Stimulated activated CD4-positive, alpha-beta T cell treated with anti-CD3 and anti-CD28 coated beads, TNF-alpha, amount 100 ng/mL, for 24 hours (primary cell): ENCODE measurements at places on chromosomes 5 and 9.

- no peak for DNase-seq
These were observed 12.8 kb downstream of the ENC1 start for GRCh38 chr5:74627646-74628279.

- DNase-seq: no peak
These were observed 51.1 kb downstream of the PSMB7 start for GRCh38 chr9:124364141-124364540.

GRCh38 chr5:147854894-147855773 is 23.4 kb upstream of the SCGB3A2 start:
- no peak for DNase-seq

GRCh38 chr9:96413302-96414221 is 4.6 kb downstream of the ZNF367 start:
- no peak for DNase-seq

GRCh38 chr5:120297616-120298015 is 166.5 kb upstream of the PRR16 start:
- no peak for DNase-seq

- no peak for DNase-seq
These were observed 37.3 kb upstream of the ADRA1B start for GRCh38 chr5:159878988-159879471.

DNA sequence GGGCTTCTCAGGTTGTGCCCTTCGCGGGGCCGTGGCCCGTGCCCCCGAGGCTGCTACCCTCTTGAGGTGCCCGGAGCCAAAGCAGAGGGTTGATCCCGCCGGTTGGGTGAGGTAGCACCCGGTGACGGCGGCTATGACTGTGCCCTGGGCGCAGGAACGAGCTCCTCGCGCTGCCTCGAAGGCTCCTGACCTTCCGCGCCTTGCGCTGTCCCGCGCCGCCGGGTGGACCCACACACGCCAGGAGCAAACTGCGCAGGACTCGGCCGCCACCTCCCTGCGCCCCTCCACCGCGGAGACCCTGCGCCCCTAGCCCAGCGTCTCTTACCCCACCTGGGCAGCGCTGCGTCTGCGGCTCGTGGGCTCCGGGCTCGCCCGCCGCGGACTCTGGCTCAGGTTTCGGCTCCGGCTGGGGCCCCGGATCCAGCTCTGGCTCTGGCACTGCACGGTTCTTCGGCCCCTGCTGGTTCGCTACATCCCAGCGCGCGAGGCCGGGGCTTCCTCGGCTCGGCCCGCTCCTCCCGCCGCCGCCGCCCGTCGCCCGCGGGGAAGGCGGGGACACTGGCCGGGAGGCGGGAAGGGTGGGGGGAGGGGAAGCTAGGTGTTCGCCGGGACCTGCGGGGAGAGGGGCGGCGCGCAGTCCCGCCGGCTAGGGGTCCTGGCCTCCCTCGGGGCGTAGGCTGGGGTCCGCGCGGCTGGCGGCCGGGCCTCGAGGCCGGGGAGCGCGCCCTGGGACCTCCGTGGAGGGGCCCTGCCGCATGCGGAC is 5.4 kb upstream of the PITX1 start:
- DNase-seq: no peak

- DNase-seq: no peak
These were observed 153.6 kb downstream of the DRD1 start for GRCh38 chr5:175290379-175290778.

DNA sequence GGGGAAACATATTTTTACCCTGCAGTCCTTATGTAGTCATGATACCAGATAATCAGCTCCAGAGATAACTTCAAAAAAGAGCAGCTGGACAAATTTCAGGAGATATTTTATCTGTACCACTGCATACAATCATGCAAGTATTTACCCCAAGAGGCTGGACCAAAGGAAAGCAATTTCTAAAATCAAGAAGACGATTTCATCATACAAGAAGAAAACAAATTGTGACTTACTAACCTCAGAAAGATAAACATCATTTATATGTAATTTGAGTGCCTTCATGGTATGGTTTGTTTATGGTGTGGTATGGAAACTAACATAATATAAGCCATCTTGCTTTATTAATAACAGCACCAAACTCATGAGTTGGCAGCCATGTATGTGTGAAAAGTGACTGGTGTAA is 603.6 kb downstream of the PSAT1 start:
- DNase-seq: no peak

DNA sequence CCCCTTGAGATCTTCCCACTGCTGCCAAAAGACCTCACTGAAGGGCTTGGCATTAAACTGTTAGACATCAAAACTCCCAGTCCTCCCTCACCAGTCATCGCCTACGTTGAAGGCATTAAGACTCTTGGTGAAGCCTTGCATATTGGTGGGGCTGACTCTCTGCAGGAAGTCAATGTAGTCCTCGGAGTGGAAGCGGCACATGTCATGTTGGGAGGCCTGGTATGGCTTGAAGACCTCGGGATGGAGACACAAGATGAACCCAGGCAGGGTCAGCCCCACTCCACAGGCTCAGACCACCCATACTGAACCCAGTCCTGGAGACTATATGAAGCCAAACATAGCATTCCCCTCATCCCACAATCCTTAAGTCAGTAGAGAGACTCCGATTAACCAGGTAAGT is 1.9 kb downstream of the HDAC3 start:
- no peak for DNase-seq

DNA sequence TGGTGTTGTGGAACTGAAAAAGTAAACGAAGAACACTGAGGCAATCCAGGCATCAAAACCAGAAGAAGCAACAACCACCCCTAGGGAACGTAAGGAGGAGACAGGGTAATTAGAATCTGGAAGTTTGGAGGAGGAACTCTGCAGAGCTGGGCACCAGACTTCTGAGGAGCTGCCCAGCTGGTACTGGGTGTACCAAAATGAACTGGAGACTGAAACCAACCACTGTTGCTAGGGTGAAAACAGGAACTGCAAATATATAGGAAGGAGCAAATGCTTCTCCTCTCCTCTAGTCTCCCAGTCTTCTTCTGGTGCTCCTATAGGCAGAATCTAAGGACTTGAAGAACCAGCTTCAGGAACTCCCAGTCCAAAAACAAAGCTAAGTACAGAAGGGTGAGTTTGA is 189.8 kb downstream of the ELAVL2 start:
- DNase-seq: no peak

GRCh38 chr9:93464876-93465275 is 11.5 kb upstream of the FAM120AOS start:
- no peak for DNase-seq

GRCh38 chr5:172830876-172831662 is 3.0 kb upstream of the ERGIC1 start:
- no peak for DNase-seq

DNA sequence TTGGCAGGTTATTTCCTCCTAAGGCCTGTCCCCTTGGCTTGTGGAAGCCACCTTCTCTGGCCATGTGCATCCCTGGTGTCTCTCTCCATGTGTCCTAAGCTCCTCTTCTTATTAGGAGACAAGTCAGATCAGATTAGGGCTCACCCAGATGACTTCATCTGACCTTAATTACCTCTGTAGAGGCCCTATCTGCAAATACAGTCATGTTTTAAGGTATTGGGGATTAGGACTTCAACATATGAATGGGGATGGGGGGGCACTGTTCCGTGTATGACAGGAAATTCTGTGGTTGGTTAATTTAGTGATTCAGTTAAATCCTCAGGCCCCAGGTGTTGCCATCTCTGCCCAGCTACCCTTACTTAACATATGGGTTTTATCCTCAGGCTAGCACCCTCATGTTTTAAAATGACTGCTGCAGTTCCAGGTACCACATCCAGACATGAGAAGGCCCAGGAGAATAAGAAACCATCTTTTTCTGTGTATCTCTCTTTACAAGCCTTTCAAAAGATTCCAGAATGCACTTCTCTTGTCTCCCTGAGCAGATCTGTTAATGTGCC is 51.9 kb upstream of the RAI14 start:
- DNase-seq: no peak

- DNase-seq: no peak
These were observed 149.0 kb downstream of the AOPEP start for GRCh38 chr9:94875300-94876020.

DNA sequence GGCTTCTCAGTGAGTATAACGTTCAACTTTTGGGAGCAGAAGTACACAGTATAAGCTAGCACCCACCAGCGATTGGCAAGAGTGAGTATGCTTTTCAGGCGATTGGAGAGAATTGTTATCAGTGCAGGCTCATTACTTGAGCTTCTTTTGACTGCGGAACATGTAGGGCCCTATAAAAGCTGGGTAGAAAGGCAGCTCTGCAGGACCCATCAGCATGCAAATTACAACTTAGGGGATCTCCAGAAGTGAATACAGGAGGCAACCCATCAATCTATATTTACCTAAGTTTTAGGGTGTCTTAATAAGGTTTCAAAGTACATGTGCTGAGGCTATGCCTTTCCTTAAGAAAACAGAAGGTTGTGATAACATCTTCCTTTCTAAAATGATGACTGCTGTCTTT is 225.0 kb downstream of the MLLT3 start:
- no peak for DNase-seq

DNA sequence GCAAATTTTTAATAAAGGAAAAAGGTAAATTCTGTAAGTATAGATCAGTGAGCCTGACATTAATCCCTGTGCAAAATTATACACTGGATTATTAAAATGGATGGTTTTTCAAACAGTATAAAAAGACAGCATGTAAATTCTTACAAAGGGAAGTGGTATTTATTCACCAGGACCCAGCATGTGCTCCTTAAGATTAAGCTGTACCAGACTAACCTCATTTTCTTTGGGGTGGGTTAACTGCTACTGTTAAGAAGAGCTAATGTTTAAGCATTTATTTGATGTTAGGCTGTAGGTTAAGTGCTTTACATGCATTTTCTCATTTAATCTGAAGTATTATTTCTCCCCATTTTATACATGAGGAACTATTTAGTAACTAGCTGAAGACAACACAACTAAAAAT is 60.3 kb upstream of the RFX3 start:
- no peak for DNase-seq

DNA sequence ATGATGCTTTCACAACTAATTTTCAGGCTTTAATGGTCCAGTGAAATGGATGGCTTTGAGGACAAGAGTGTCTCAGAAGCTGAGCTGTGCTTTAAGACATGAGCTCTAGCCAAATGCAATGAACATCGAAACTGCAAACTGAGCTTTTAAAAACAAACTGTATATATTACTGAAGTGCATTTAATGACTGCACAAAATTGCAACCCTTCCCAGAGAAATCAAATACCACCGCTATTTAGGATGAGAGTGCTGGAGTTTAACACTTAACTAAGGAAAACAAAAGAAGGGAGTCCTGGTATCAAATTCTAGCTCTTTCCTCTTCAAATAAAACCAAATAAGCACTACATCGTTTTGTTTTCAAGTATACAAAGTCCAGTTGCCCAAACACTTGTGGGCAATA is 163.9 kb downstream of the SLF1 start:
- DNase-seq: no peak

- no peak for DNase-seq
These were observed 128.7 kb downstream of the BRINP1 start for GRCh38 chr9:119240546-119240945.

- no peak for DNase-seq
These were observed 2.5 kb upstream of the TCF7 start for GRCh38 chr5:134111741-134112647.

DNA sequence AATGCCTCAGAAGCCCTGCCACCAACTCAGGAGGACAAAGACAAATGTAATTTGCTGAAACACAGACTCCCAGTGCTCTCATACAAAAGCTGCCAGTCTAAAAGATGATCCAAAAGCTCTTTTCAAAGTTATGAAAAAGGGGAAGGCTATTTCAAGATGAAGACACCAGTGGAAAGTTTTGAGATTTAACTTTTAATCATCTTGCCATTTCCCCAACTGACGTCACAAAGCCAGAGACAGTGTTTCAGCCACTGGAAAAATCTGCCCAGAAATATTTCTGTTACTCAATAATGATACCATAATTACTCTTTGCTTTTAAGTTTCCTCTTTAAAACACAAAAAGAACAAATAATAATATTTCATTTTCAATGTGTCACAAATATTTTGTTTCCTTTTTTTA is 20.9 kb downstream of the ENG start:
- DNase-seq: no peak

DNA sequence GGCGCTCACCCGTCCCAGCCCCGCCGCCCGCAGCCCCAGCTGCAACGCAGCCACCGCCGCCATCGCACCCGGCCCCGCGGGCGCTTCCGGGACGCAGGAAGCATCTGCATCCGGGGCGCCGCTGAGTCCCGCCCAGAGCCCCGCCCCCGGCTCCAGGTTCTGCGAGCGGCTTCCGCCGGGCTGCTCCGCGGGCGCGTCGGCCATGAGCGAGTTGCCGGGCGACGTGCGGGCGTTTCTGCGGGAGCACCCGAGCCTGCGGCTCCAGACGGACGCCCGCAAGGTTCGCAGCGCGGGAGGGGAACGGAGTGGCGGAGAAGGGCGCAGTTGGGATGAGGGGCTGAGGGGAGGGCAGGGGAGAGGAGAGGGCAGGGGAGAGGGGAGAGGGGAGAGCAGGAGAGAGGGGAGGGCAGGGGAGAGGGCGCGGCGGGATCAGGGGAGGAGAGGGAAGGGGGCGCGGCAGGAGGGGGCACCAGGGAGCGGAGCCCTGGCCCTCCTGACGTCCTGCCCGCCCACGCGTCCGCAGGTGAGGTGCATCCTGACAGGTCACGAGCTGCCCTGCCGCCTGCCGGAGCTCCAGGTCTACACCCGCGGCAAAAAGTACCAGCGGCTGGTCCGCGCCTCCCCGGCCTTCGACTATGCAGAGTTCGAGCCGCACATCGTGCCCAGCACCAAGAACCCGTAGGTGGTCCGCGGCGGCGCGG is at the start of the genes SURF1 and SURF2:
TSS of gene SURF1 (minus strand) at position 97 of the 701 bp plus-strand sequence. CDS start at position 63, 34 bp downstream.
TSS of gene SURF2 (plus strand) at position 160 of the 701 bp plus-strand sequence. CDS start at position 203, 43 bp downstream.
- peak; percentile 85 for DNase-seq

GRCh38 chr5:60207040-60207439 is 313.5 kb upstream of the PDE4D start:
- no peak for DNase-seq

- no peak for DNase-seq
These were observed 17.4 kb downstream of the CDH9 start for GRCh38 chr5:27020973-27021372.

- no peak for DNase-seq
These were observed 3.6 kb downstream of the ALDH1A1 start for GRCh38 chr9:72949244-72949582.

- DNase-seq: no peak
These were observed 68.6 kb upstream of the STARD4 start for GRCh38 chr5:111580956-111581355.

DNA sequence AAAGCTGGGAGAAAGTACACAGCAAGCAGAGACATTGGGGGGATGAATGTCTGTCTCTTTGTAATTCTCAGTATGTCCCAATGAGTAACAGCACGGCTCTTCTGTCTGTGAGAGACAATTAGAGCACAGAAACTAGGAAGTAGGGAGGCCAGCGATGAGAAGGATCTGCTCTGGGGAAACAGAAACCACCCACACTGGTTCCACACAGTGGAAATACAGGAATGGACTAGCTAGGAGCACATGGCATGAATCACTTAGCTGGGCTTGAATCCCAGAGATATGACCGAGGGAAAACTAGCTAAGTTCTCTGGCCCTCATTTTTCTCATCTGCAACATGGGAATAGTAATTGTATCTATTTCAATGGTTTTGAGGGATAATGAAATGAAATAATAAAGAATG is 895.9 kb downstream of the TLE4 start:
- no peak for DNase-seq

- DNase-seq: peak; percentile 75
These were observed 34.6 kb upstream of the TNIP1 start for GRCh38 chr5:151115272-151115905.

- DNase-seq: no peak
These were observed 56.3 kb downstream of the DAB2IP start for GRCh38 chr9:121707477-121708424.
